ENCODE measurements at places on chromosomes 7 and 10.

DNA sequence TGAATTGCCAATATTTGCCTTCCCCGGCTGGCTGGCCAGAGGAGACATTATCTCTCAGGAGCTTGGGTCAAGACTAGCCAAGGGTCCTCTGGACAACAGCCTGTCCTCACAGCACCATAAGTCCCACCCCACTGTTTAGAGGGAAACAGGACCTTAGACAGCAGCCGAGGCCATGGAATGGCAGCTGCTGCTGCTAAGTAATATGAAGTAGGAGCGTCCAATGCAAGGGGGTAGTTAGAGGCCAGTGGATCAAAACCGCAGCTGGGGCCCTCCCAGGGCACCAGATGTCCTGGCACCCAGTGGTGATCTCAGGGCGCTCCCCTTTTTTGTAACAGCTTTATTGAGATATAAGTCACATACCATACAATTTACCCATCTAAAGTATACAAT, 12.9 kb upstream of the KCP start:
- DNase-seq = no peak

- DNase-seq = no peak
Measured at GRCh38 chr10:36393801-36394200, 731.6 kb upstream of the ANKRD30A start.

DNA sequence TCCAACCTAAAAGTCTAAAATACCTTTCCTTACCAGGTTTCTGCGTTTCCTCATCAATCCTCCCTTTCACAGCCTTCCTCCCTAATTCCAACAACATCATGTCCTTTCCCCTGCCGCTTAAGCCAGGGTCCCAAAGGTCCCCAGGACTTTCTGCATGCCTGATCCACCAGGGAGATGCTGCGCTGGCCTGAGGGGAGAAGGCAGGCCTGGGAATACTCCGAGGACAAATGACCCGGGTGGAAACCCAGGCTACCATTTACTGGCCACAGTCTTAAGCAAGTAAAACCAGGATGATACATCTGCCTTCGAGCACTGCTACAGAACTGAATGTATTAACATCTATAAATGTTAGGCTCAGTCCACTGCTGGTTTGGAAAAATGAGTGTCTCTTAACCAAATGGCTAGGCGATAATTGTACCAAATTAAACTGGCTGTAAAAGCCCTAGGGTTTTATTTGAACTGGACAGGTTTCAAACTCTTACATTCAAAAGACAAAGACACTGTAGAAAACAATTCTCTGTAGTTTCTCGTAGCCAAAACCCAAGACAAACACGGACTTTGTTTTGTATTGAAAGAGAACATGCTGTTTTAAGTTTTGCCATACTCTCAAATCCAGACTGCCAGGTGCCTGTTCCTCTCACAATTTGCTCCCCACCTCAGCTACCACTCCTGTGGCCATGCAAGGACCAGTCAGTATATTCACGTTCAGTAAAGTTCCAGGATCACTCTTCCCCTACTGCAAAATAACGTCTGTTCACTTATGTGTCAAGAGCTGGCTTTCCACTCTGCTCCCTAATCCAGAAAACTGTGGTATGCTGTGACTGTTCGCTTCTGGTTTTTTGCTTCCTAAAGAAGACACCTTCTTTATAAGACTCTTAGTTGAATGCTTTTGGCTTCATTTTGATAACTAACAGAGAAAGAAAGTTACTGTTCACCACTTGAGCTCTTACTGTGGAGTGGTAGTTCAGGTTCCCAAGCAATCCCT, 145.7 kb downstream of the RNF216 start:
- no peak for DNase-seq

GRCh38 chr7:21616796-21617436, 74.1 kb downstream of the DNAH11 start:
- no peak for DNase-seq

- DNase-seq = peak; percentile 47
Measured at GRCh38 chr10:119315128-119316001, 108.0 kb downstream of the GRK5 start.

DNA sequence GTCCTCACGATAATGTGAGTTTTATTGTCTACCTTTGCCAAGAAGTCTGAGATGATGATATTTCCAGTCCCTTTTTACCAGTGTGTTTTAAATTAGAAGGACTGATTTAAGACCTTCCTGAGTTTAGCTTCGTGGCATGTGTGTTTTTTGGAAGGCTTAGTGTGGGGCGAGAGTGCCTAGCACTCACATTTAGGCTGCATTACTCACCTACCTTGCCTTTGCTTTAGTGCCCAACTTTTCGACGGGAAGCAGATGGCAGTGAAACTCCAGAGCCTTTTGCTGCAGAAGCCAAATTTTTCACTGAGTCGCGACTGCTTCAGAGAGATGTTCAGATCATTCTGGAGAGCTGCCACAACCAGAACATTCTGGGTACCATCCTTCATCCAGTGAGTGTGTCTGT, 50.9 kb downstream of the SND1 start:
- DNase-seq = no peak

DNA sequence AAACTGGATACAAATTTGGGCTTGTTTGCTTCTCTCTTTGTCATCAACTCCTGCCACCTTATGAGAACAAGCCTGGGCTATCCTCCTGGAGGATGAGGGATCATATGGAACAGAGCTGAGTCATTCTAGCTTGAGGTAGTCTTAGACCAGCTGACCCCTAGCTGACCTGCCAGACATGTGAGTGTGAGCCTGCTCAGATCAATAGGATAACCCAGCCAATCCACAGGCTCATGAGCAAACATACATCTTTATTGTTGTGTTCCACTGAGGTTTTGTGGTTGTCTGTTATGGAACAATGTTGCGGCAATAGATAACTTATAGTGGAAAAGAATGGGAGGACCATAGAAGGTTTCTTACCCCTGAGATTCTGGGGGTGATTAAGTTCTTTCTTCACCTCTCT, 54.5 kb upstream of the FAM180A start:
- DNase-seq = no peak

DNA sequence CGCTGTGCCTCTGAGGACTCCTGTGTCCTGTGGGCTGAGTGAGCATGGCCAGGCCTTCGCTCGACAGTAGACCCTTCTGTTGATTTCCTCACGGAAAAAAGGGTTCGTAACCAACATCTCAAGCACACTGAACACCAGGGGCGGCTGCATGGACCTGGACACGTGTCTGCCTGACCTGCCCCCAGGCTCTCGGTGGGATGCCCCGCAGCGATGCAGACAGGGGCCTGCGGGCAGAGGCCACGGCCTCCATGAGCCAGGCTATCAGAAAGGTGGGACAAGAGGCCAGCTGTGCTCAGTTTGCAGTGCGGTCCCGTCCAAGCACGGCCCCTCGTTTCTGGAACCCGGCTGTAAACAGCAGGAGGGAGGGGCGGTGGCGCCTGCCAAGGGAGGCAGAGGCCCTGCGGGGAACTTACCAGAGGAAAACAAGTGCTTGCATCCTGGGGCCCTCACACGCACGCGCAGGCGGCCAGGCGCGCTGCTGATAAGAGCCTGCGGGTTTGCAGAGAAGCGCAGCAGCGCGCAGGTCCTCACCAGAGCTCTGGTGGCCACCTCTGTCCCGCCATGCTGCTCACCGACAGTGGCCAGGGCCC, 10.6 kb downstream of the GPR146 start:
- peak; percentile 22 for DNase-seq

DNA sequence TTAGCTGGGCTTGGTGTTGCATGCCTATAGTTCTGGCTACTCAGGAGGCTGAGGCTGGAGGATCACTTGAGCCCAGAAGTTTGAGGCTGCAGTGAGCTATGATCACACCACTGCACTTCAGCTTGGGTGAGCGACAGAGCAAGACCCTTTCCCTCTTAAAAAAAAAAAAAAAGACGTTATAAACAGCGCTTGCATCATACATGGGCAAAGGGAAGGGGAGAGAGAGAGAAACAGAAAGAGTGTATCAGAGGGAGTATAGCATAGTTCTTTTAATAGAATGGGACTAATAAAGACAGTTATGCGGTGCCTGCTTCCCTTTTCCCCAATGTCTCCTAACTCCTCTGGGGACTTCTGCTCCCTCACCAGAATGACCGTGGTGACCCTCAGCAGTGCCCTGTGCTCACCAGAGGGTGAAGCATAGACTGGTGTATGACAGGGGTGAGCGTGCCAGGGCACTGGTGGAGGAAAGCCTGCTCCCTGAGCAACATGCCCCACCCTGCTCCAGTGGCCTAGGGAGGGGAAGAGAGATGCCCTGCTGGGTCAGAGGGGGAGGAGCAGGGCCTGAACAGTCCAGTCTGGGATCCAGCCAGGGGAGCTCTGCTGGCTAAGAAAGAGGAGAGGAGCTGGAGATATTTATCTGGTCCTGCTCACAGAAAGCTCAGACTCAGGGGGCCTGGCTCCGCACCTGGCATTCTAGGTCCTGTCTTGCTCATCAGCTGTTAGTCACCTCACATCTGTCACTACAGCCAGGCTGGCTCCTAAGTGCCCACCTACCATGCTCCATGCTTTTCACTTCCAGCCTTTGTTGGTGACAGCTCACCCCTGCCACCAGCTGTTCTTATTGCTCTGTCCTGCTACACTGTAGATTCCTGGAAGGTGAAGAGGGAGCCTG, 2.2 kb downstream of the PDZD7 start:
- no peak for DNase-seq

DNA sequence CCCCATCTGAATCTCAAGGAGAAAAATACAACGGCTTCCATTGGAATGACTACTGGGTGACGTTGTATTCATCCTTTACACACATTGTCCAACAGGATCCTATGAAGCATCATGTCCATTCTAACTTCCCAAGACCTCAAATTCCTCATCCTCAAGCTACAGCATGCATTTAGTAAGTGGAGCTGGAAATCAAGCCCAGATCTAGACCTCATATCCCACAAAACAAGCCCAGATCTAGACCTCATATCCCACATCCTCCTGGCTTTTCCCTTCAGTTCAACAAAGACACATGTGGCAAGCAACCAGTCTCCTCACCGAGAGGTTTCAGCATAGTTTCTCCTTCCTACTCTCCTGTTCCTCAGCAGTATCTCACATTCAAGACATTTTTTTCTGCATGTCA, 12.2 kb downstream of the IGF2BP3 start:
- DNase-seq = no peak

GRCh38 chr7:44093102-44093641, 10.8 kb upstream of the POLM start:
- no peak for DNase-seq

DNA sequence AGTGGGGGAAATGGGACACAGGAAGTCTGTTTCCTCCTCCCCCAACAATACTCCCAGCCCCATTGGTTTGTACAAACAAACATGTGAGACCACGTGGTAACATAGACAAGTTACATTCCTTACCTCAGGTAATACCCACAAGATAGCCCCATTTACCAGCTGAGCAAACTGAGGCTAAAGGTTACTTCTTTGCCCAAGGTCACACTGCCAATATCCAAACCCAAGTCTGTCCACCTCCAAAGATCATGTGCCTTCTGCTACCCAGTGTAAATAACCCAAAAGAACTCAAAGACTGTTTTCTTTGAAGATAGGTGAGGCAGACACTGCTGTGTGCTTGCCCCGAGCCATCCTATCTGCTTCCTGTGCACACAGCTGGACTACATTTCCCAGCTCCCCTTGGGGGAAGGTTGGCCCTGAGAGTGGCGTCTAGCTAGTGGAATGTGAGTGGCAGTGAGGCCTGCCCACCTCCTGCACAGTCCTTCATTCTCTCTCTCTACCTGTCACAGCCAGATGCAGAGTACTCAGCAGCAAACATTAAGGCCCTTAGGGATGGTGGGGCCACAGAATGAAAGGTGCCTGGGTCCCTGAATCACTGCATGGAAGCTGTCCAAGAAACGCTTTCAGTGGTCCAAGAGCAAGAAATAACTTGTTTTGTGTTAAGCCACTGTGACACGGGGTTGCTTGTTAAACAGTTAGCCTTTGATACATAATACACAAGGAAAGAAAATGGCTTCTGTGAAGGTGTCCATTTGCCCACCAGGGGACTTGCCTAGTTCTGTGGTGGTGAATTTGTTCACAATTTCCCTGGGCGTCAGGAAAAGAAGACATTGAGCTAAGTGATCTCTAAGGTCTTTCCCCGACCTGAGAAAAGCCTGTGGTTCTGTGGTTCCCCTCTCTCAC, 257.7 kb upstream of the NFE2L3 start:
- no peak for DNase-seq

- no peak for DNase-seq
Measured at GRCh38 chr10:102240467-102241031, 763 bp downstream of the PITX3 start.

DNA sequence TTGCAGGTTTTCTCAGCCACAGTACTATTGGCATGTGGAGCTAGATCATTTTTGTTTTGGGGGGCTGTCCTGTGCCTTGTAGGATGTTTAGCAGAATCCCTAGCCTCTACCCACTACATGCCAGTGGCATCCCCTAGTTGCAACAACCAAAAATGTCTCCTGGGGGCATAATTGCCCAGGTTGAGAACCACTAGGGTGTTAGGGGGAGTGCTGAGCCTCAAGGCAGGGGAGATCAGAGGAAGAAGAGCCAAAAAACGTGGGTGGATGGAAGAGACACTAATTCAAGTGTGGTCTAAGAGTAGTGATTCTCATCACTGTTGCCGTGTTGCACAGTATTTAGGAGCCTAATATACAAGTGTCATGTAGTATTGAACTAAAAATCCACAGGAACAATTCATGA, 31.7 kb upstream of the CCNY start:
- DNase-seq = no peak

DNA sequence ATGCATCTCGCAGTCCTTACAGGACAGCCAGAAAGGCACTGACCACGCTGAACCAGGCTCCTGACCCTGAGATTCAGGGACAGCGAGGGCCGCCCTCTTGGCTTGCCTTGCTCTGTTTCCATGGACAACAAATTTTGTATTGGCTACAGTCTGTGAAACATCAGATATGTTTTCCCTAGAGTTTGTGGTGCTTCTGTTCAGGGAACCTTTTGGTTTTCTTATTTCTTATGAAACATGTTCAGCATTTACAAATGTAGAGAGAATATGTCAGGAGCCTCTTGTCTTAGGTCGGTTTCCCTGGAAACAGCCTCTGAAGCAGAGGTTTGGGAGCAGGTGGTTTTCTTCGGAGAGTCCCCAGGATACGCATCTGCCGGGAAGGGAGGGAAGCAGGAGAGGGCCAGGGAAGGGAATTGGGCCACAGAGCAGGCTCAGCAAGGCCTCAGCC, 260.1 kb downstream of the CCDC3 start:
- DNase-seq = no peak

GRCh38 chr10:97823734-97824133, 25.9 kb upstream of the GOLGA7B start:
- DNase-seq = no peak

DNA sequence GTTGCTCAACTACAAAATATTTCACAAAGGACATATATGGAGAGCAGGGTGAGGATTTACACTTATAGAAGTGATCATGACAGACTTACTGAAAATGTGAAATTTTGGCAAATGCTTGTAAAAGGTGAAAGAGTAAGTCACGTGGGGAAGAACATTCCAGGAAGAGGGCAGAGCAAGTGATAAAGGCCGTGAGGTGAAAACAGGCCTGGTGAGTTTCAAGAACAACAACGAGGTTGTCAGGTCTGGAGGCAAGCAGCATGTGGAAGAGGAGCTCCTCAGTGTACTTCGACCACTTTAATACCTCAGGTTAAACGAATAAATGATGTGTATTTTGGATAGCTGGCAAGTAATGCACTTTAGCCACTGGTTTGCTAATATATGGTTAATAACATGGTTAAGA, 706.7 kb downstream of the PCDH15 start:
- no peak for DNase-seq
